Stomach (tissue), 19 donors: ENCODE measurements at places on chromosomes 11 and 22.

DNA sequence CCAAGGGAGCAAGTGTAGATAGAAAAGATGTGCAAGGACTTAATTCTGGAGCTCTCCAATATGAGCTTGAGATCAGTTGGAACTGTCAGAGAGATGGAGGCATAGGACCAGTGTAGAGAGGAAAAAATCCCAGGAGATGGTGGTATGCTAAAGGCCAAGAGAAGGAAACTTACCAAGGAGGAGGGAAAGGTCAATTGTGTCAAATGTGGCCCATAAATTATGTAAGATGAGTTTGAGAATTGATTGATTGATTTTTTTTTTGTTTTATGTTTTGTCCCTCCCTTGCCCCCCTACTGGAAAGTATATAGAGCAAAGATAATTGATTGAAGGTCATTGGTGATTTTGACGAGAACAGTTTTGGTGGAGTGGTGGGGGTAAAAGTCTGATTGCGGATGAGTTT is 2.8 kb upstream of the USP2 start:
- no peak for DNase-seq
- H3K36me3 ChIP-seq: no peaks in the 10 kb centered on the region
- peaks cover 19% of the 10 kb centered on the region for H3K4me1 ChIP-seq
- H3K4me3 ChIP-seq: no peak overlapping the region

GRCh38 chr11:128803449-128804245 is 63.4 kb downstream of the KCNJ1 start:
- H3K4me3 ChIP-seq: no peak overlapping the region
- no peak overlapping the region for H3K27ac ChIP-seq
- peaks cover 8% of the 10 kb centered on the region for H3K36me3 ChIP-seq
- no peaks in the 10 kb centered on the region for H3K27me3 ChIP-seq

GRCh38 chr11:122696662-122697061 is 41.1 kb downstream of the UBASH3B start:
- H3K4me3 ChIP-seq: no peak overlapping the region
- H3K27ac ChIP-seq: no peak overlapping the region
- no peak for DNase-seq
- H3K4me1 ChIP-seq: no peaks in the 10 kb centered on the region
- H3K27me3 ChIP-seq: no peaks in the 10 kb centered on the region

DNA sequence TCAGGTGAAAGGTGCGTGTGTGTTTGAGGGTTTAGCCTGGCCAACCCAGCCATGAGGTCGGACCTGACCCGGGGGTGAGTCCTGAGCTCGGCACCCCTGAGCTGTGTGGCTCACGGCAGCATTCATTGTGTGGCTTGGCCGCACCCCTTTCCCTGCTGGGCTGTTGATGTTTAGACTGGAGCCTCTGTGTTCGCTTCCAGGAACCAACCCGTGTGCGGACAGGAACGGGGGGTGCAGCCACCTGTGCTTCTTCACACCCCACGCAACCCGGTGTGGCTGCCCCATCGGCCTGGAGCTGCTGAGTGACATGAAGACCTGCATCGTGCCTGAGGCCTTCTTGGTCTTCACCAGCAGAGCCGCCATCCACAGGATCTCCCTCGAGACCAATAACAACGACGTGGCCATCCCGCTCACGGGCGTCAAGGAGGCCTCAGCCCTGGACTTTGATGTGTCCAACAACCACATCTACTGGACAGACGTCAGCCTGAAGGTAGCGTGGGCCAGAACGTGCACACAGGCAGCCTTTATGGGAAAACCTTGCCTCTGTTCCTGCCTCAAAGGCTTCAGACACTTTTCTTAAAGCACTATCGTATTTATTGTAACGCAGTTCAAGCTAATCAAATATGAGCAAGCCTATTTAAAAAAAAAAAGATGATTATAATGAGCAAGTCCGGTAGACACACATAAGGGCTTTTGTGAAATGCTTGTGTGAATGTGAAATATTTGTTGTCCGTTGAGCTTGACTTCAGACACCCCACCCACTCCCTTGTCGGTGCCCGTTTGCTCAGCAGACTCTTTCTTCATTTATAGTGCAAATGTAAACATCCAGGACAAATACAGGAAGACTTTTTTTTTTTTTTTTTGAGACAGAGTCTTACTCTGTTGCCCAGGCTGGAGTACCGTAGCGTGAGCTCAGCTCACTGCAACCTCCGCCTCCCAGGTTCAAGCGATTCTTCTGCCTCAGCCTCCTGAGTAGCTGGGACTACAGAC is 53.9 kb upstream of the PPP6R3 start:
- peak; percentile 63 for DNase-seq
- no peak overlapping the region for H3K4me3 ChIP-seq
- peak overlapping the region; percentile 74 for H3K27ac ChIP-seq
- no peaks in the 10 kb centered on the region for H3K27me3 ChIP-seq

- H3K36me3 ChIP-seq: peaks cover 33% of the 10 kb centered on the region
- peak within 1 kb of the TSS; percentile 85 for H3K27ac ChIP-seq
- peak; percentile 96 for DNase-seq
- no peaks in the 10 kb centered on the region for H3K27me3 ChIP-seq
- H3K4me1 ChIP-seq: peaks cover 17% of the 10 kb centered on the region
These were observed at the start of gene ATP5MG for GRCh38 chr11:118401151-118401879. ATP5MG (plus strand) TSS chr11:118401606; CDS start chr11:118401666, 60 bp downstream.

- no peak for DNase-seq
- H3K36me3 ChIP-seq: no peaks in the 10 kb centered on the region
- no peak overlapping the region for H3K4me3 ChIP-seq
- H3K4me1 ChIP-seq: no peaks in the 10 kb centered on the region
- H3K27ac ChIP-seq: no peak overlapping the region
These were observed 335.7 kb upstream of the MPPED2 start for GRCh38 chr11:30921811-30922210.

GRCh38 chr22:22241554-22241898 is 3.1 kb upstream of the VPREB1 start:
- no peak for DNase-seq
- no peaks in the 10 kb centered on the region for H3K4me1 ChIP-seq
- H3K4me3 ChIP-seq: no peak overlapping the region

GRCh38 chr11:65116370-65117205 is 913 bp downstream of the ZNHIT2 start:
- H3K27me3 ChIP-seq: peaks cover 4% of the 10 kb centered on the region
- peaks cover 26% of the 10 kb centered on the region for H3K36me3 ChIP-seq
- peak overlapping the region; percentile 88 for H3K27ac ChIP-seq
- H3K4me1 ChIP-seq: peaks cover 82% of the 10 kb centered on the region
- DNase-seq: peak; percentile 75
